ENCODE measurements at places on chromosomes 1 and 21.

- DNase-seq, result no peak
Observed at GRCh38 chr1:68958958-68959357, 462.1 kb upstream of the DEPDC1 start.

DNA sequence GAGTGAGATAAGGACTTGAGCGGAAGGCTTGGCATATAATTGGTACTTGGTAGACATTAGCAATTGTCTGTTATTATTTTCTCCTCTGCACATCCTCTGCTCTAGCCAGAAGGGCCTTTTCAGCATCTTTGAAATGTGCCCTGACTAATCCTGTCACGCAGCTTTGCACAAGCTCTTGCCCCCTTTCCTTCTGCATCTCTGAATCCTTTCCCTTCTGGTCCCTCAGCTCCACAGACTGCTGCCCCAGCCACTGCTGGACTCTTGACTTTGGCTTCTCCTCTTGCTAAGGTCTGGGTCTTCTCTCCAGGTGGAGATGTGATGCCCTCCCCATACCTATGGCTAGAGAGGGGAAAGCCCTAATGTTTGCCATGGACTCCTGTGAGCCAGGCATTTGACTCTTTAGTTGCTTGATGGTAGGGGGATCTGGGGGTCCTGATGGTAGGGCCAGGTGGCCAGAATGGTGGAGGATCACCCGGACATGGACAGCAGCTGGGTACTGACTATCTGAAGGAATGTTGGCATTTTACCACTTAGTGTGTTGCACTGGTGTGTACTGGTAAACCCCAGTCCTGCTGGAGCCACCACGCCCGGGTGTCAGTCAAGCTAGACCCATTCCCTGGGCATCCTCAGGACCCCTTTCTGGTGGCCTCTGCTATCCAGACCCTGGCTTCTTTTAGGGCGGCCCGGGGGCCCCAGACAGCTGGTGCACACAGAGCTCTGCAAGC lies 4.4 kb downstream of the HPCA start:
- DNase-seq, result no peak

- DNase-seq, result no peak
Observed at GRCh38 chr1:27624467-27625178, 10.4 kb downstream of the FGR start.

- no peak for DNase-seq
Observed at GRCh38 chr1:108503062-108503733, 53.1 kb downstream of the NBPF6 start.

- no peak for DNase-seq
Observed at GRCh38 chr1:92662048-92662447, 122.9 kb downstream of the EVI5 start.

- DNase-seq, result no peak
Observed at GRCh38 chr1:1022302-1023009, 2.5 kb downstream of the AGRN start.

DNA sequence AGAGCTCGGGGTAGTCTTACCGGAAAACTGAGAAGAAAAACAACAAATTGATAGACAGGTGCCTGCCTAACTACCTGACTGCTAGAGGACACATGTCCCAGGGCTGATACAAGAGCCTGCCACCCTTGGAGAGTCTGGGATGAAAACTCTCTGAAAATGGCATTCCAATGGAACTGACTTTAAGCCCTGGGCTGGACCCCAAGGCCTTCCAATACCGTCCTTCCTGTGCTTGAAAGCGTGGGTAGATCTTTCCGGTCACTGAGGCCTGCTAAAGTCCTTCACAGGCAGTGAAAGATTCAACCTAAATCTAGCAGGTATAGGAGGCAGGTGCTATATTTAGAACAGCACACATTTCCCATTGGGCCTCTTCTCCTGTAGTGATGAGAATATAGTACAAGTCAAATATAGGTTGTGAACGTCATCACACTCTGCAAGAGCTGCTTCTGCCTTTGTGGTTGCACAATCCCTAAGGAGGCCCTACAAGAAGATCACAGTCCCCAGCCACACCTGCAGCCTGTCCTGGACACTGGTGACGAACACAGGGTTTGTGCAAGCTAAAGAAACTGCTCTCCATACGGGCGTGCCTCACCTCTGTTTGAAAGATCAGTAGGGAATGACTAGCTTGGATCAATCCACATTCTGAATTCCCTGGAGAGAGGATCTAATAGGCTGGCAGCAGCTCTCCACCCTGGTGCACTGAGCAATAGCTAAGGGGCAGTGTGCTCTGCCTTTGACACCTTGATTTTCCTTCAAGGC lies 876 bp upstream of the CHML start:
- no peak for DNase-seq

DNA sequence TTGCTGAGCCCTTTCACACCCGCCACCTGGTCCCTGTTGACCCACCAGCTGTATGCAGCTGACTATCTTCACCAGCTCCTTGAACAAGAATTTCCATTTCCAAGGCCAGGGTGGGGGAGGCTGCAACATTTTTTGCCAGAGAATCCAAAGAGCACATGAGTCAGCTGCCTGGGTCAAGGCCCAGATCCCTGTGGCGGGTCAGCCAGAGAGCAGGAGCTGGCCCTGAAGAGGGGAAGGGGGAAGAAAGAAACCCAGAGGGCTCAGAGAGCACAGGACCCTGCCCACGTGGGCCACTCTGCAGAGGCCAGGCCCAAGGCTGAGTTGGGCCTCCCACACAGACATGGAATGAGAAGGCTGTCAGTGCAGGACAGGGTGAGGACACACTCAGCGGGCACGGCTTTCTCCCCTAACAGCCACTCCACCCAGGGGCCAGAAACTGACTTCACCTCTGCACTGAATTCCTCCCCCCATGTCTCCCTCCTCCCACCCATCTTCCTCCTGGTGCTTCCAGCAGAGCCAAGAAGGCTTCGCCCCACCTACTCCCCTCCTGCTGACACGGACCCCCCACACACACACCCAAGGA lies 28.9 kb downstream of the S100A6 start:
- no peak for DNase-seq

DNA sequence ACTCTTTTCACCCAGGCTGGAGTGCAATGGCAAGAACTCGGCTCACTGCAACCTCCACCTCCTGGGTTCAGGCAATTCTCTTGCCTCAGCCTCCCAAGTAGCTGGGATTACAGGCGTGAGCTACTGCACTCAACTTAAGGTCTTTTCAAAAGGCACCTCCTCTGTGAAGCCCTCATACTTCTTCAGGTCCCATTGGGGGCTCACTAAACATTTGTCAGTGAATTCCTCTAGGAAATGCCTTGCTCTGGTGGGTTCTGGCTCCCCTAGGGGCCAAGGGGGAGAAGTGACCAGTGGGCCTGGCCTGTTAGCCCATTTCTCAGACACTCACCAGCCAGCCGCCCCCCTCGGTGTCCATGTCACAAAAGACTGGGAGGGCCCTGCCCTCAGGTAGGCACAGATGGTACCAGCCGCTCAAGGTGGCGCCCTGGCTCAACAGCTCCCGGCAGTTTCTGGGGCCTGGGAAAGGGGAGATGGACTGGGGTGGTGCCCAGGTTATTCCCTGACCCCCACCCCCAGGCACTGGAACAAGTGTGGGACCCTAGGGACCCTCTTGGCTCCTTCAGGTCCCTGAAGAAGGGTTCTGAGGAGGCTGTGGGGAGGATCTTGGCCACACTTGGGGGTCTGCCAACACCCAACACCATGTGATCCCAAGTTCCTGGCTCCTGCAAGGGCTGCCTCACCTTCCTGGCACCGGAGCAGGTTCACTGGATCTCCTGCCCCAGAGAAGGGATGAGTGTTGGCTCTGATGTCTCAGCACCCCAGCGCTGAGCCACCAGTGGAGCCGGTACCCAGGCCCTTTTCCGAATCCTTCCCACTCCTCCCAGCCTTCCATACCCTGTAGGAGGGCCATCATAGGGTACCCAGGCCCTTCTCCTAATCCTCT lies 1.6 kb downstream of the FCN3 start:
- no peak for DNase-seq

DNA sequence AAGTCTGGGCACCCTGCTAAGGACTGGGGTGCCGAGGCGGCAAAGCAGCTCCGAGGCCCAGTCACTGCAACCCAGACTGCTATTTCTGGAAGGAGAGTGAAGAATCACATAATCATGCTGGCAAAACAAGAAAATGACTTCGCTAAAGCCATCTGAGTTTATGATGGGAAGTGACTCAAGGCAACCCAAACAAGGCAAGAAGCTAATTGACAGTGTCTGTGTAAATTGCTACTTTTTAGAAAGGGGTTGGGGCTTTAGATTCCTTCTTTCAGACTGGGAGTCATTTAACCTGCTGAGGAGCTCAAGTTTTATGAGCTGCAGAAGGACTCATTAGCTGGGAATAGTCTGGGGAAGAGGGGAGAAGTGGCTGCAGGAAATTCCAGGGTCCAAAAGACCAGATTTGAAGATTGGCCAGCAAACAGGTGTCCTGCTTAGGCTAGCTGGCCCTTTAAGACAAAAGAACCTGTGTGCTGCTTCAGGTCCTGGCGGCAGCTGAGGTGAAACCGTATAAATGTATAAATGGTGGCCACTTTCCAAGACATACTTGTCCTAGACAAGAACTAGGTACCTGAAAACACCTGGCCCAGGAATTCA lies 28.1 kb downstream of the TSHB start:
- no peak for DNase-seq

GRCh38 chr1:75522389-75522788 lies 88.5 kb downstream of the SLC44A5 start:
- no peak for DNase-seq

GRCh38 chr1:175978926-175979325 lies 228.2 kb downstream of the COP1 start:
- DNase-seq, result no peak

DNA sequence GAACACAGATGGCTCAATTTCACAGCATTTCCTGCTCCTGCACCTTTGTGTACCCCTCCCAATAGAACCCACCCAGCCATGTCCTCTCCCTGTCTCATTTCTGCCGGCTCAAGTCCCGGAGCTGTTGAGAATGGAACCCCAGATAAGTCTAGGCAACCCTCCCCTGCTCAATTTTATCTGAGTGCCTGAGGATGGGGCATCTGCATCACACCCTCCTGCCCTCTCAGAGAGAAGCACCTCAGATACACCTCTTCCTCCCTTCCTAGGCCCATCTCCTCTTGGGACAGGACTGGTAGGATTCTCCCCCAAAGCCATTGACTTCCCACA lies 1.1 kb downstream of the KIF21B start:
- DNase-seq, result no peak

- no peak for DNase-seq
Observed at GRCh38 chr1:1011396-1011949, 1.8 kb upstream of the ISG15 start.

GRCh38 chr1:236890152-236891056 lies 95.3 kb downstream of the MTR start:
- no peak for DNase-seq

GRCh38 chr1:10613861-10614260 lies 139.1 kb downstream of the PEX14 start:
- no peak for DNase-seq

DNA sequence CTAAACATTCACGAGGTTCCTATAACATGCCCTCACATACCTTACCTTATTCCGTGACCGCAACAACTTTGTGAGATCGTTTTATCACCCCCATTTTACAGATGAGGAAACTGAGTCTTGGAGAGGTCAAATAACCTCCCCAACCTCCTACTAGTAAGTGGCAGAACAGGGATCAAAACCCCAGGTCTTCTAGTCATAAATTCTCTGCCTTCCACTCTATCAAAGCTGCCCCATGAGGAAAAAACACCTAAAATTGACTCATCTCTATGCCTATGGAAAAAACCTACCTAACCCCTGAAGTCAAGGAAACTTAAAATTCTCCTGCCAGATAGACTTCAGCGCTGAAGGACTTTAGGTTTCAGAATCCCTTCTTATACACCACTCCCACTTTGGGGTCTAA lies 69.5 kb upstream of the ERRFI1 start:
- DNase-seq, result no peak

DNA sequence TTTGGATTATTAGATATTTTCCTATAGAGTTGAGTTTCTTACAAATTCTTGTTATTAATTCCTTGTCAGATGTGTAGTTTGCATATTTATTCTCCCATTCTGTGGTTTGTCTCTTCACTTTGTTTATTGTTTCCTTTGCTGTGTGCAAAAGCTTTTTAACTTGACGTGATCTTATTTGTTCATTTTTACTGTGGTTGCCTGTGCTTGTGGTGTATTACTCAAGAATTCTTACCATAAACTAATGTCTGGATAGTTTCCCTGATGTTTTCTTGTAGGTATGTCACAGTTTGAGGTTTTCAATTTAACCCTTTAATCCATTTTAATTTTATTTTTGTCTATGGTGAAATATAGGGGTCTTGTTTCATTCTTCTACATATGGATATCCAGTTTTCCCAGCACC lies 72.1 kb upstream of the LHX8 start:
- DNase-seq, result no peak

DNA sequence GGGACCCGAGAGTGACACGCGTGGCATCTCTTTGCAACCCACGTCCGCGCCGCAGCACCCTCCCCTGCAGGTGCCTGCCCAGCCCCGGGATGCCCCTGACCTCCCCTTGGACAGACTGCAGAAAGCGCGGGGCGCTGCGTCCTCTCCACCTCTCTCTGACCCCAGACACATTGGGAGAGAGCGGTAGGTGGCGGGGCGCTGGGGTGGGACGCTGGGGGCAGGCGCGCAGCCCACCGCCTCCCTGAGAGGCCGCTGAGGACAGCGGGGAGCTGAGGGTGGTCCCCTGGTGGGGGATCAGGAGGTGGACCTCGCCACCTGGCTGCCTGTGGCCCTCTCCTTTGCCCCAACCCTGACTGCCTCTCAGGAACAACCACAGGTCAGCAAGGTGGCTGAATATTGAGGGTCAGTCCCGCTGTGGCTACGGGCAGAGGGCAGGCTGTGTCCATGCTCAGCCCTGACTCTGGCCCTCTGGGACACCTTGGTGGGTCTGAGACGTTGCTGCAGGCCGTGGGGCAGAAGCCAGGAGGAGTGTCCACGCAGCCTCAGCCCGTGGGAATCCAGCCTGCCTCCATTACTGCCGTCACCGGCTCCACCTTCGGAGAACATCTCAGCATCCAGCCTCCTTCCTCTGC lies 761 bp upstream of the UBE2J2 start:
- DNase-seq, result no peak

DNA sequence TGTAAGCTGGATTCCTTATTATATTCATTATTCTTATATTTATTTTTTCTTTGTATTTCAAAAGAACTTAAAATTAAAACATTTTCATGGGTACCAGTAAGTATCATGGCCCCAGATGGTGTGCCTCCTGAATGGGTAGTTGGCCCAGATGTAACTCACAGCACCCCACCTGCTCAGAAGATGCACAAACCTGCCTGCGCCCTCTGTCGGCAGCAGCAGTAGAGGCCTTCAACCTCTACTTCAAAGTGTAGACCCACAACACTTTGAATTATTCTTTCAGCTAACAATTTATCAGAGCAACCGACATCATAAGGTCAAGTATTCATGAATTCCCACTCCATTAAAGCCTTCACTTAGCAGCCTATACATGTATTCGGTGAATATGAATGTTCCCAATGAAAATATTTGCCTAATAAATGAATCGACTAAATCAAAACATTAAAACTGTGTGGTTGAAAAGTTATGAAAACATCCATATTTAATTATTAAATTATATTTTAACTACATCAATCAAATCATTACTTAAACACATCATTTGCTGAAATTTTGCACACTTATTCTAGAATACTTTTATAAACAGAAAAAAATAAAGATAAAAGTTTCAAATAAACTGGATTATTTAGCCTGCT lies 25.4 kb downstream of the PIGM start:
- peak; percentile 50 for DNase-seq

Data from GM12864 (cell line).